GM04504 (cell line): ENCODE measurements at places on chromosomes 13 and 19.

DNA sequence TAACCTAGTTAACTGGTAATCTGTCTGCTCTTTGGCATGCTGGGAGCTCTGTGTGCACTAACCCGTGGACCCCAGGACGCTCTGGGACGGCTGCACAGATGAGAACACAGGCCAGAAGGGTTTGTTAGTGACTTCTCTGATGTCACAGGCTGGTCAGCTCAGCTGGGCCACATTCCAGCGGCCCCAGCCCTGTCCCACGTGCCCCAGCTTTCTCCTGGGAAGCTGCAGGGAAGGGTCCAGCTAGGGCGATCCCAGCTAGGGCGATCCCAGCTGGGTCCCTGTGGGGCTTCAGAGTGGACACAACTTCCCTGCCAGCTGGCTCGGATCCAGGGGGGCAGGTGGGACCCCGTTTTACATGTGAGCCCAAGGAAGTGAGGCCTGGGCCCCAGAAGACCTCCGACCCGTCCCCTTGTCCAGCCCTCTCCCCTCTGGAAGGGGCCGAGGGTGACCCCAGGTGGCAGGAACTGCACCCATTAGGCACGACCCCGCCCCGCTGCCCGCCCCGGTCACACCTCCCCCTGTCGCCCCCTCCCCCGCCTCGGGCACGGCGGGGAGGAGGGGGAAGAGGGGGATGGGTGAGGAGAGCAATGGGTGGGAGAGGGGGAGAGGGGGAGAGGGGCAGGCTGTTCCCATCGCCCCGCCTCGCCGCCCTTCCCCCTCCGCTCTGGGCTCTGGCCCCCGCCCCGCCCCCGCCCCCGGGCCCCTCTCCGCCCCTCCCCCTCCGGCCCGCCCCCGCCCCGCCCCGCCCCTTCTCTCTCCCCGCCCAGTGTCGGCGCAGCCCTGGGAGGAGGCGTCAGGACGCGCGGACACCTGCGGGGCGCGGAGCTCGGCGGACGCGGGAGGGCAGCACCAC is 75.2 kb upstream of the MCF2L start:
- DNase-seq, result no peak

- no peak for DNase-seq
These were observed 12.3 kb upstream of the HSPH1 start for GRCh38 chr13:31174018-31174417.

- no peak for DNase-seq
These were observed 86.5 kb upstream of the ABCC4 start for GRCh38 chr13:95387733-95388207.

GRCh38 chr13:99959540-99960230 is 11.9 kb downstream of the ZIC5 start:
- DNase-seq, result no peak
